ENCODE measurements at places on chromosomes 6 and 20.
A peak's percentile ranks its signal among the peaks of the same experiment; 100 is the strongest.

GRCh38 chr20:3067139-3068014 lies 4.0 kb upstream of the OXT start:
- peak; percentile 24 for DNase-seq

- DNase-seq: no peak
Measured at GRCh38 chr20:10520528-10520927, 85.4 kb downstream of the SLX4IP start.

DNA sequence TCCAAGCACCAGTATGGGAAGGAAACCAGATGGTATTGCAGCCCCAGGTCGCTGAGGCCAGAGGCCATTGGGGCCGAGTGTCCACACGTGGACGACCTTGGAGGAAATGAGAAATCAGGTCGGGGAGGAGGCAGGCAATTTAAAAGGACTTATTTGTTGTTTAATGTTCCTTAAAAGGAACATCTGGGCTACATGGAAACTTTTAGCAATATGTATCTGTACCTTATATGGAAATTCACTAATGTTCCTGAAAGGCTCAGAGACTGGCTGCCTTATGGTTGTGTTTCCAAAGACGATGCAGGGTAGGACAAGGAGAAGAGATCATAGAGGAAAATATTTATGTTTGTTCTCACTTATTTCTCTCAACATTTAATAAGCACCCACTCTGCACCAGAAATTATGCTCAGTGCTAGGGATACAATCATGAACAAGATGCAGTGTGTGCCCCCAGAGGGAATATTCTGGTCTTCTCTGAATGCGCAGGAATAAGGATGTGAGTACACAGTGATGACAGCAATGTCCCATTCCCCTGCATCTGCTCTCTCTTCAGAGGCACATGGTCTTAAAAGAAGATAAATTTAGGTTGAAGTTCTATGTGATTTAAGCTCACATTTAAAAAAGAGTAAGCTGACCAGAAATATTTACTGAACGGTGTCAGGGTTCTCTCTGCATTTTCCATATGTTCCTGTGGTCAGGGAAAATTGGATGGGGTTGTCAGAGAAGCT lies 3.4 kb downstream of the BNIP5 start:
- DNase-seq: no peak

GRCh38 chr6:157050537-157051265 lies 272.6 kb downstream of the TMEM242 start:
- DNase-seq: no peak

GRCh38 chr6:97771372-97771771 lies 488.4 kb upstream of the MMS22L start:
- no peak for DNase-seq

DNA sequence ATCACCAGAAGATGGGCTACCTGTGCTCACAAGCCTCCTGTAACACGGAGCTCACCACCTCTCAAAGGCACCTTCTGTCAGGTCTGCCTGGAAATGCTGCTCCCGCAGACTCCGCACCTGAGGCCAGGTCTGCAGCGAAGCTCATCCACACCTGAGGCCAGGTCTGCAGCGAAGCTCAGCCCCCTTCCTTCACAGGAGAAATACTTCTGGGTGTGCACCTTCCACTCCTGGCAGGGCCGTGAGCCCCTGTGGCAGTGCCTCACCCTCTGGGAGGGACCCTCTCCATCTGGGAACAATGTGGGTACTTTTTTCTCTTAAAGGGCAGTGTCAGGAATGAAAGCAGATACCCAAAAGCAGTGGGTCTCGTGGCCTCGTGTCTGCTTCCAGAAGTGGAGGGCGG lies 1.4 kb upstream of the SLCO4A1 start:
- no peak for DNase-seq

- no peak for DNase-seq
Measured at GRCh38 chr6:11607383-11607782, 69.8 kb downstream of the TMEM170B start.

DNA sequence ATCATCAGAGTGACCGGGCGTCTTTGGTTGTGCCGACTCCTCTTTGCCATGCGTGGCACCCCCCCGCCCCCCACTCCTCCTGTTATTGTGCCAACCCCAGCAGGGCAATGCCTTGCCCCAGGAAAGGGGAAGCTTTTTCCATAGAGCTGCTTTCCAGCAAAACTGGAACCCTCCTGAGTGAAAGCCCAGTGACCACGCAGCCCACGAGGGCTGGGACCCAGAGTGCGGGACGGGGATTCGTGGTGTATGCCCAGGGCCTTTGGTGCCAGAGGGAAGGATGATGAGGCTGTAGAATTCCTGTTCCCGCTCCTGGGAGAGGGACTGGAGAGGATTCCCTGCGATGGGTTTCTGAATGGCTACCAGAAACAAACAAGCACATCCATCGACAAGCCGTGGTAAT lies 116.8 kb upstream of the BACH2 start:
- no peak for DNase-seq

GRCh38 chr6:36967301-36967700 lies 12.8 kb downstream of the PI16 start:
- no peak for DNase-seq

DNA sequence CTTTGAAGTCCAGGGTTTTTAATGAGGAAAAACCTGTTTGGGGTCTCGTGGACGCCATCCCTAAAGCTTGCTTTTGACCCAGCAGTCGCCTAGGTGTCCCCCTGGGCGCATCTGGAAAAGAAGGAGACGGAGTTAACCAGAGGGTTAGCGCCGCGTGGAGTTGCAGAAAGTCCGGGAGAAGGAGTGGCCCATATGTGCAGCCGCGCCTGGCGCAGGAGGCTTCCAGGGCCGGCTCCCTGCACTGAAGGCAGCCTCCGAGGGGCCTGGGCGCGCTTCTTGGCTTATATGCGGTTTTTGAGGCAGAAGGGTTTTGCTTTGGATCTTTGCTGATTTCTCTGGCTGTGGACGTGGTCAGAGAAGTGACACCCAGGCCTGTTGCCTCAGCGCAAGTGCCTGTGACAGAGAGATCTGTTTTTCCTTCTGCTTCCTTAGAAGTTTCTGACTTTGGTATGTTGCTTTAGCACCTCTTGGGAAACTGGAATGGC lies 987 bp downstream of the TMEM181 start:
- DNase-seq: peak; percentile 41

- no peak for DNase-seq
Measured at GRCh38 chr6:88013015-88013414, 34.6 kb upstream of the SPACA1 start.

GRCh38 chr6:90384720-90385119 lies 88.1 kb upstream of the BACH2 start:
- DNase-seq: no peak

- no peak for DNase-seq
Measured at GRCh38 chr6:22306741-22307466, 10.1 kb upstream of the PRL start.

DNA sequence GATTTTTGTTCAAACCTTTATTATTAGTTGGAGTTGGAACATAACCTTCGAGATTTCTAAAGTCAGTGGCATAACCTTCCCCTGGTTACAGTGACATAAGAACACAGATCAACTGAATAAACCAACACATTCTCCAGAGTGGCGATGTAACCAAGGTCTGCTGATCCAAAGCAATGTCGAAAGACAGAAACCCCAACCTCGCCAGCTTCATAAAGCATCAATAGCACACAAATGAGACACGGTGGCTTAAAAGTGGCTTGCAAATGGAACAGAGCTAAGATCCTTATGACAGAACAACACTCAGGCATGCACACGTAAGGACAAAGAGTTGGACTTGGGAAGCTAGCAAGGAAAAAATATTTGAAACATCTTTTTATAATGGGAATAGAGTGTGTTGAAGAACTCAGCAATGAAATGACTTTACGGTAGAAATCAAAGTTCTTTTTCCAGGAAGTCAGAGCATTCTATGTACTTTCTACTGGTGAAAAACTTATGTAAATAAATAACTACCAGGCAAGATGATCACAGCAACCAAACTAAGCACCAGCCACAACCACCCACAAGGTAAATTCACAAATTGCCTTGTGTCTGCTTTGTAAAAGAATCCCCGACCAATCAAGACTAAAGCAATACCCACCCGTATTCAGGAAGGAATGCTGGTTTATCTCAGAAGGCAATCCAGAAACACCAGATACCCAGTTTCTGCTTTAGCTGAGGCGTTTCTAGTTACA lies 61.0 kb upstream of the NHSL1 start:
- no peak for DNase-seq

DNA sequence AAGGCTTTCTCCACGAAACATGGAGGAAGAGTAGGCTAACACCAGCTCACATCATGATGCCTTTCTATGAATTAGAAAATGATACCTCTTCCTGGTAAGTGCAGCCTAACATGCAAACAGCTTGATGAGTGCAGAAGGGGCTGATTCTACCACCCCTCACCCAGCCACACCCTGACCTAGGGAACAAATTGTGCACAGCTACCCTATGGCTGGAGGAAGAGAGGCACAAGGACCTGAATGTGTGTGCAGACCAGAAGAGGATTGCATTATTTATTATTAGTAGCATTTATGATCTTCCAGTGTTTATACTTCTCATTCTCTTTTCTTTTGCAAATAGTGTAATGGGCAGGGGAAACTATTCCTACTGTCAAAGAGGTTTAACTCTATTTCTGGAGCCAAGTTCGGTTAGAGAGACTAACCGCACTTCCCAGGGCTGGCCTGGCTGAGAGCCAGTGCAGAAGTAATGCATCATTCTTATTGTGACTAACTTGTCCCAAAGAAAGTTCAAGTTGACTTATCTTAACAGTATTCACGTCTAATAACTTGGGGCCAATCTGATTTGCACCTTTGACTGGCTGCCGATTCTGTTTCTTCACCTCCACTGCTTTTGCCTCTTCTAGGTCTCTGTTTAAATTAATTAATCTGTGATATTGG lies 237.5 kb downstream of the CD83 start:
- DNase-seq: peak; percentile 80

- DNase-seq: no peak
Measured at GRCh38 chr20:47380481-47380880, 24.0 kb upstream of the ZMYND8 start.

DNA sequence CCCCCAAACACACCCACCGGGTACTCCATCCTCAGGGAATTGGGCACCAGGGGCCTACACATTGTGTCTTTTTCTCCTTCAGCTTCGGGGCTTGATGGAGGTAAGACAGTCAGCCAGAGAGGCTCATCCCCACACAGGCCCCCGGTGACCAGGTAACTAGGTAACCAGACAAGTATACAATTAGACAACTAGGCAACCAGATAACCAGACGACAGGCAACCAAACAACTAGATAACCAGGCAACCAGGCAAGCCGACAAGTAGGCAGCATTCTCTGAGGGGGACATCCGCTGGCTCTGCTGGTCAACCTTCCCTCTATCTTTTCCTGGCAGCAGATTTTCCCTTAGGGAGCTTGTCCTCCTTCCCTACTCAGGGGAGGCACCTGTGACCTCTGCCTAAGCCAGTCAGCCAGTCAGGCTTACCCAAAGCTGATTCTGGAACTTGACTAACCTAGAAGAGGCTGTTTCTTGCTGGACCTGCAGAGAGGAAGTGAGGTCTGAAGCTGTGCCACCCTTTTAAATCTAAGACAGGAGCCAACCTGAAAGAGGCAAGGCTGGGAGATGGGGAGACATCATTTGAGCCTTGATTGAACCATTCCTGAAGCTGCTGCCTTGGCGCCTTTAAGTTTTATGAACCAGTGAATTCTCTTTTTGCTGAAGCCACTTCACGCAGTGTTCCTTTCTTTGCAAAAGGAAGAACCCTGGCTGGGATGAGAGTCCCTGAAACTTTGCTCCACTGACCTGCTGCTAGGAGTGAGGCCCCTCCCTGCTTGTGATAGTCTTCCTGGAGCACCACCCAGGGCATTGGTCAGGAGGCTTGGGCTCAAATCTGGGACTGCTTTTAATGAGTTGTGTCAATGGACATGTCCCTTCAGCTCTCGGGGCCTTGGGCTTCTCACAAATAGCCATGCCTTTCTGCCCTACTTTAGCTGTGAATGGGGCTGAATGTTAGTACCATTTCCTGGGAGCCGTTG lies 96.4 kb upstream of the RNF24 start:
- DNase-seq: no peak

DNA sequence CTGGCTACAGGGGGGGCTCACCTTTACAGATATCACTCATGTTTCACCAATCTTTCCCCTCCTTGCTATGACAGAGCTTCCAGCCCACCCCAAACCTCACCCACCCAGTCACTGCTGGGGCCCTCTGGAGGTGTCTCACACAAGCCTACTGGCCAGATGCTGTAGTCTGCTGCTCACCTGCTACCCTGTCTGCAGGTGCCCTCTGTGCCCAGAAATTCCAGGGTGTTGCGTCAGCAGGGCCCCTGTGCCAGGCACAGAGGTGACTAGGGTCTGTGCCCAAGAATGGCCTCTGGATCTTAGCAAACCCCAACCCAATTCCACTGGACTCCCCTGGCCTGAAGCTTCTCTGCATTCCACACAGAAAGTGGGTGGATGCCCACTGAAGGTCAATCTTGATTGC lies 21.4 kb downstream of the UNC5CL start:
- DNase-seq: no peak

- no peak for DNase-seq
Measured at GRCh38 chr6:53059648-53060589, 5.3 kb upstream of the FBXO9 start.

DNA sequence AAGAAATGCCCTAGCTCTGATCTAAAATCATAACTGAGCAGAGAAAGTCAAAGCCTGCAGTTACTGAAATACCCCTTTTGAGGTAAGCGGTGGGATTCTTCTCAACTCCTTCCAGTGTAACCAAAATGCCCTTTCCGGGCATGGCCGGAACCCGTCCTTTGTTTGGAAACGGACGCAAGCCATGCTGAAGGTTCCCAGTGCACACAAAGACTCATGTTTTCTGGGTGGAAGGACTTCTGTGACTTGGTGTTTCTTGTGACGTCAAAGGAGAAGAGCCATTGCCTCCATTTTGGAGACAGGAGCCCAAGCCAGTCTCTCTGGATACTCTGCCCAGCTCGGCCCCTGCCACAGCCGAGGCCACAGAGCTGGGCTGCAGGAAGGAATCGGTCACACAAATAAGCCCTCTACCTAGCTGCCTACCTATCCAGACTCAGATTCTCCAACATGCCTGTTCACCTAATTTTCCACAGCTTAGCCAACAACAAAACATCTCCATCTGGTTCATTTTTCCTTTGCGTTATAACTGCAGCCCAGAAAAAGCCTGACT lies 182.8 kb downstream of the TBXT start:
- no peak for DNase-seq

GRCh38 chr20:7926323-7926722 lies 13.9 kb downstream of the HAO1 start:
- DNase-seq: no peak

GRCh38 chr6:53417141-53417540 lies 68.4 kb upstream of the ELOVL5 start:
- DNase-seq: no peak

DNA sequence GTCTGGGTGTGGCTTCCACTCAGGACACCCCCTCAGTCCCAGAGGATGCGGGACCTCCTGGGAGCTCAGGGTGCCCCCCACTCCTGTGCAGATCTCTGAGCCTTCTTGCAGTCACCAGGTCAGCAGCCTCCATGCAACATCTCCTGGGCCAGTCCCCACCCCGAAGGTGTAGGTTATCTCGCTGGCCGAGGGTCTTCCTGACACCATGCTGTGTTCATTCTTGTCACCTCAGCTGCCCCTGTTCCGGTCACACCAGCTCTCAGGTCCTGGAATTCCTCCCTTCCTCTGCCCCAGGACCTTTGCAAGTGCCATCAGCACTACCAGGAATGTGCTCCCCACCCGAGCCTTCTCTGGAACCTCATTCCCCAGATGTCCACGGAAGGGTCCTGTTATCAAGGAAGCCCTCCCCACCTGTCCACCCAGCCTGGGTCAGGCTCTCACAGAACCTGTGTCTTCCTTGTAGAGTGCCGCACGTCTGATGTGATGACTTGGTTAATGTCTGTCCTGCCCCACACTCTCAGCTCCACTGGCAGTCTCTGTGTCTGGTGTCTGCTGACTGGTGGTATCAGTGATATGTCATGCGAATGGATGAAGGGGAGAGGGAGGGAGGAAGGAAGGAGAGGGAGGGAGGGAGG lies 329.6 kb downstream of the TAF4 start:
- DNase-seq: no peak

All from EL (cell line).